Renal cortical epithelial cell (primary cell): ENCODE measurements at places on chromosomes 6 and 20. TPM values are rescaled to one million over a fixed set of nuclear protein-coding genes. Genes with fewer than 3 reads are reported as not detected.

SLC12A5 gene
- 0.17 and 0.55 TPM in 2 replicates for total RNA-seq

DNA sequence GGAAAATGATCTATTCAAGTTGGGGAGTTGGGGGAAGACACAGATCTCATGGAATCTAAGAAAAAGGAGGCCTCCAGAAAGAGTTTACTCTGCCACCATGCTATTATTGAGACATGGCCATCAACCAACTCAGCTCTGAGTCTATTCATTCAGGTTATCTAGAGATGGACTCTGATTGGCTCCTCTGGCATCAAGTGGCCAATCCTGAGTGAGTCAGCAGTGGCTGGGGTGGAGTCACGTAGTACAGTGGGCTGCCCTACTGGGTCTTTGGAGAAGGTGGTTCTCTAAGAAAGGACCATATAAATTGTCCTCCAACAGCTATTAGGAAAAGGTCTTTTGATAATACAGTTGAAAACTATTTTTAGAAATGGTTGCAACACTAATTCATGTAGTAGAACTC lies 42.1 kb downstream of the LYRM2 start:
- DNase-seq: no peak

GRCh38 chr6:106470316-106470715 lies 109.8 kb downstream of the CRYBG1 start:
- DNase-seq: no peak

GRCh38 chr6:79694156-79694555 lies 63.0 kb downstream of the SH3BGRL2 start:
- DNase-seq: no peak

DNA sequence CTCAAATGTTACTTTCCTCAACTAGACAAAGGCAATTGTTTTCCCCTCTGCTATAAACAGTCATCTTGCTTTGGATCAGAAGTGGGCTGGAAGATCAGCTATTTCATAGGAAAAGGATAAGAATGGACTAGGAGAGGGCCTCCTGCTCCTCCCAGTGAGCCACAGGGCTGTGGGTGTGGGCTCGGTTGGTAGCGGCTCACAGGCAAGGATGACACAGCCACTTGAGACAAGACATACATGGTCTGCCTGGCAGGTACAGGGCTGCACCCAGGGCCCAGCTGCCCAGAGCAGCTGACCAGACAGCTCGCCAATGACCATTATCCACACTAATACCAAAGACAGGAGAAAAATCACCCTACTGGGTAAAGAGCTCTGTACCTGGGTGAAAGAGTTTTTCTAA lies 9.0 kb upstream of the SLA2 start:
- DNase-seq: no peak

GPX5 gene
- not detected in 2 replicates for total RNA-seq

SEL1L2 gene
- not detected in 2 replicates for total RNA-seq

- DNase-seq: no peak
Observed at GRCh38 chr20:58707770-58708169, 15.2 kb downstream of the NPEPL1 start.
